ENCODE measurements at places on chromosomes 12 and 14.

- no peak for DNase-seq
Measured at GRCh38 chr12:77116277-77116676, 50.9 kb upstream of the E2F7 start.

GRCh38 chr12:67457778-67458665 is 188.9 kb downstream of the CAND1 start:
- no peak for DNase-seq

- no peak for DNase-seq
Measured at GRCh38 chr14:24895243-24895583, 154.7 kb downstream of the STXBP6 start.

DNA sequence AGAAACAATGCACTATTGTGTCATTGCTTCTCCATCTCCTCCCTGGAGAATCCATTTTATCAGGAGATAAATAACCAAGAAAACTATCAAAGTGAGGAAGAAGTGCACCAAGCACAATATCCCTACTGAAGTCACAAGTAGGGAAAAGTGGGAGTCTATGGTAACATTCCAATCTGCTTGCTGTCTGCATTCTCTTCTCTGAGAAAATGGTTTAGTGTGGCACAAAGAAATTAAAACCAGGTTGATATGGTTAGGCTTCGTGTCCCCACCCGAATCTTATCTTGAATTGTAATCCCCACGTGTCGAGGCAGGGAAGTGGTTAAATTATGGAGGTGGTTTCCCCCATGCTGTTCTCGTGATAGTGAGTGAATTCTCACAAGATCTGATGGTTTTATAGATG is 209.7 kb downstream of the PRKD1 start:
- no peak for DNase-seq

- DNase-seq, result no peak
Measured at GRCh38 chr14:67559639-67560038, 26.5 kb downstream of the PLEKHH1 start.

DNA sequence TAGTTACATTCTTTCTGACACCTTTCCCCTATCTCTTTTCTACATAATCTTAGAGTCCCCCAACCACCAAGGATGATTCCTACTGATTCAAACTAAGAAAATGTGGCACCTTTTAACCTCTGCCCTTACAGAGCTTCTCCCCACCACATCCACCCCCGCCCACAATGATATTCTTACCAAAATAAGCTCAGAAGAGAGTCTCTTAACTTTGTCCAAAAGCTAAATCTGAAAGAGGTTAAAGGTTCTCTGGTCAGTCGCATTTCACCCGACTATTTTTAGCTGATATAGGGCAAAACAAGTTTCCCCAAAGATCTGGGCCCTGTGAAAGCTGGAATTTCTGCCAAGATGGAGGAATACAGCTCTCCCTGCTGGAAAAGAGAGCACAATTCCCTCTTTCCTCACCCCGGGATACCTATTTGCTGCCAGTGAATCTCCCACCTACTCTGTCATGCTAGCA is 128.6 kb downstream of the ZFP36L1 start:
- no peak for DNase-seq

DNA sequence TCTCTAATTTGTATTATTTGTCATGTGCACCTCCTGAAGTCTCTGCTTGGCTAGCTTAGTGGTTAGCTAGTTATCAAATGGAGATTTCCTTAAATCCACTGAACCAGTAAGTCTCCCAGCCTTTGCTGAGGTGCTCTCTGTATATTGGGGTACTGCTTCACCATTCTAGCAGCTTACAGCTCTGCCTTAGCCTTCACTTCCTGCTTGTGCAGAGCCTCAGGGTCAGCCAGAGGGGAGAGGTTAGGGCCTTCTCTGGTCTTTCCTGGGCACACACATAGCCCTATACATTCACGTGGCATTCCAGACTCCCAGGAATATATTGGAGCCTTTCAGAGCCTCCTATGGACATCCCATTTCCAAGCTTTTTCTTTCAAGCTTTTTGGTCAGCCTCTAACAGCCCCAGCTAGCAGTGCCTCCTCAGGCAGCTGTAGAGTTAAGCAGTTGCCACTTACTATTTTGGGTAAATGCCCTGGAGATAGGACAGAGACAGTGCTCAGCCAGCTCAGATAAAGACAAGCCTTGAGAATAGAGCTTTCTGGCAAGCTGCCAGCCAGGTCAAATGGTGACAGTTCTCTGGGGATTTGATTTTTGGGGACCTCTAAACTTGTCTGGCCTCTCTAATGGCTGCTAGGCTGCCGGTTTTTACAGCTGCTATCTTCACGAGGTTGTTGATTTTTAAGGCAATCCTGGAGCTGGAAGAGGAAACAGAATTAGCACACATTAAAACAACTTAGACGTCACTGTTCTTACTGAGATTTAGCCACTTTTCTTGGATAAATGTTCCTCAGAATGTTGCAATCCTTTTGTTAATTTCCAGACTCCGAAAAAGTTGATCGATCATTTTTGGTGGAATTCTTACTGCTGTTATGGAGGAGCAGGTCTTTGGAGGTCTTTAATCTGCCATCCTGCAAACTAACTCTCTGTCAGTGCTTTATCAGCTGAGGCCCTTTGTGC is 32.9 kb downstream of the FBXW8 start:
- DNase-seq, result peak; percentile 75

GRCh38 chr14:91396013-91396660 is 21.5 kb downstream of the CCDC88C start:
- no peak for DNase-seq

DNA sequence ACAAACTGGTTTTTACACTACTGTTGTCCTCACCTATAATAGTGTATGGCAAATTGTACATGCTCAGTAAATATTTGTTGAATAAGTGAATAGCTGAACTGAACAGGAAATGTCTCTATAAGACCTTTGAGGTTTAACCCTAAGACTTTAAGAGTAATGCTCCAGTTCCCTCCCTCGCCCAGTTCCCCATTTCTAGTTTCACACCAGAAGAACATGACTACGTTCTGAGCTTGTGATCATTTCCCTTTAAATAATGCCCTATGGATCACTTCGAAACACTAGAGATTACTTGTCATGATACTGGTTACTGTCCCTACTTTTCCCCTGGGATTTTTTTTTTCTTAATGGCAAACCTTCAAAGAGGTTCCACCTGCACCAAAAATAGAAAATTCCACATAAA is 69.3 kb downstream of the PRKD1 start:
- DNase-seq, result no peak

DNA sequence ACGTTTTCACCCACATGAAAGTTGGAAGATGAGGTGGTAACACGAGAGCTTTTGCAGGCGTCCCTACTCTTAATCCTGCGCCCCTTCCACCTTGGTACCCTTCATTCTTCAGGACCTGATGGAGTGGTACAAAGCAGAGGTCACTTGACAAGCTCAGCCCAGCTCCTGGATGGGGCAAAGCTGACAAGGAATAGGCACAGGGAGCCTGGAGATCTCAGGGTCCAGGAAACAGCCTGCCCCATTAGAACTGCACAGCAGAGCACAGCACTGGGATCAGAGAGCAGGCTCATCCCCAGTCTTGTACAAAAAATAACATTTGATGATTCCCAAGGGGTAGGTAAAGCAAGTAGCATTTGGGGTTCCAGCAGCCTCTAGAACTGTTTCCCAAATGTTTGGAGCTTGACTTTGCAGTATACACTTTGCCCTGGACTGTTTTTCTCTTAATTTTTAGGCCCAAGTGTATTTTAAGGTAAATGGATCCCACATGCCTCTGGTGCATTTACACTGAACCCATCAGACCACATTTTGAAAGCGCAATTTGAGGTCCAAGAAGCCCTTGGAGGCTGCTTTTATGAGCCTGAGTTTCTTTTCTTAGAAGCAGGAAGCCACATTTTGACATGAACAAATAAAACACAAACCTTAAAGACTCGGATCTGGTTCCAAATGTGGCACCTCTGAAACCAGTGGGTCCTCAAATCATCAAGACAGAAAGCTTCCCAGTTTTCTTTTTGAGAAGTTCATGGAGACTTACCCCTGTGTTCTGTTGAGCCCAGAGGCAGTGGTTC is 633 bp downstream of the TC2N start:
- DNase-seq, result no peak

DNA sequence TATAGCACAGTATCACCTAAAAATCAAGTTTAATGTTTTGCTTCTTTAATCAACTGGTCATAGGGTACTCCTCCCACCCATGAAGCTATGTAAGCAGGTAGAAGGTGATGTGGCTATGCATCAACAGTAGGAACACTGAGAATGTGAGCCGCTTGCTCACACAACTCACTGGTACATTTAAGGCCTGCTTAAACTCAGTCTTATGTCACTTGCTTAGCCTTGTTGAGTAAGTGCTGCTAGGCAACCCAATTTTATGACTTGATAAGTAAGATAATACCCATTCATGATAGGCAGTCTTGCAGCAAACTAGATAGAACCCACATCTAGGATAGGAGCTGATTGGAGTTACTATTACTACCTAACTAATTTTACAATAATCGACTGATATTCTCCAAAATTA is 70.0 kb upstream of the BMP4 start:
- DNase-seq, result no peak

- DNase-seq, result no peak
Measured at GRCh38 chr14:100065942-100066574, 836 bp downstream of the EVL start.

GRCh38 chr14:105979446-105979845 is 453.1 kb downstream of the TMEM121 start:
- no peak for DNase-seq

DNA sequence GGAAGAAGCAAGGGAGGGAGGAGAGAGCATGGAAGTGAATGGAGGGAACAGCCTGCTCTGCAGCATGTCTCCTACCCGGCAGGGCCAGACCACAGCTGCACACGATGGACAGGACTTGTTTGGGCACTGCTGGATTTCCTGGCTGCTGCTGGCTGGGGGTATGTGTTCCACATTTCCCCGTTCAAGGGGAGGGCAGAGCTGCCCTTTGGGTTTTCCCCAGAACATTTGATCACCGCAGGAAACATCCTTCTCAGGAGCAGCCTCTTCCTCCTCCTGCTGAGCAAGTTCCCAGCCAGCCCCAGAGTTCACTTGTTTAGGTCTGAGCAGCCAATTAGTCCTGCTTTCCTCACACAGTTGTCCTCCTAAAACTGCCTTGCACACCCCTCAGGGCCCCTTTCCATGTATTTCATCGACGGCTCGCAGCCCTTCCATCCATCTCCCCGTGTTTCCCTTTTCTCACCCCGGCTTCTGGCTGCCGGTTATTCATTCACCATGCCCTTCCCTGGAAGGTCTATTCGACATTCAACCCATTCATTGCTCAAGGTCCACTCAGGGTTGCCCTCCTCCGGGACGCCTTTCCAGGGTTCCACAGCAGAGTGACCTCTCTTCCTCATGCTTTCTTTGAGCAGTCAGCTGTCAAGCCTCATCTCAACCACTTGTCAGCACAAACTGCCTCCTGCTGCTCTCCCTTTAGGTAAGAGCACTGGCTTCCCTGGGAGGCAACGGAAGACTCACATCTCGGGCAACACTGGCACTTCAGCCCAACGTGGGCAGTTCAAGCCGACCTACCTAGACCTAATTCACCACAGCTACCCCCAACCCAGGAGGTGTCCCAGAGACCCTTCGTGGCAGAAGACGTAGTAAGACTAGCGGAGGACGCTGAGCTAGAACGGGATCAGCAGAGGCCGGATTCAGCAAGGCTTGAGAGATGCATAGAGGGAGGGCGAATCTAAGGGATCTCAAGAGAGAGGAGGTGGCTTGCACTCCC is 20.1 kb upstream of the ANO2 start:
- no peak for DNase-seq

GRCh38 chr12:6257007-6257406 is 53.5 kb upstream of the PLEKHG6 start:
- DNase-seq, result no peak

- DNase-seq, result no peak
Measured at GRCh38 chr12:104000807-104001434, 35.2 kb downstream of the TDG start.

GRCh38 chr14:99320621-99321235 is 48.7 kb upstream of the BCL11B start:
- no peak for DNase-seq

DNA sequence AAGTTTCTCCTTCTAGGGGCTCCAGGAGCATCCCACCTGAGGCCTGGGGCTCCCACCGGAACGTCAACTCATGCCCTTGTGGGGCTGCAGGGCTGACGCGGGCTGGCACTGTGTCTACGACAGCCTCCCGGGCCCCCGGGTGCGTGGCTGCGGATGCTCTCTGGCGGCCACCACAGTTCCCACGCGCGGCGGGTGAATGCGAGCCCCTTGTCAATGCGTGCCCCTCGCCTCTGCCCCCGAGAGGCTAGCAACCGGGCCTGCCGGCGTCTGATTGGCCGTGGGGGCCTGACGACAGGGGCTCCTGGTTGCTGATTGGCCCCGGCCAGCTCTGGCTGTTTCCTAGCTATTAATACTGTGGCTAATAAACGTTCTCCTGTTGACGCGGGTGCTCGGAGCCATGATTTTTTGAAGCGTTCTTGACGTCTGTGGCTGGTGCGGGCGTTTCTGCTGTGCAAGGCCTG is 1.8 kb upstream of the MEG3 start:
- peak; percentile 77 for DNase-seq

DNA sequence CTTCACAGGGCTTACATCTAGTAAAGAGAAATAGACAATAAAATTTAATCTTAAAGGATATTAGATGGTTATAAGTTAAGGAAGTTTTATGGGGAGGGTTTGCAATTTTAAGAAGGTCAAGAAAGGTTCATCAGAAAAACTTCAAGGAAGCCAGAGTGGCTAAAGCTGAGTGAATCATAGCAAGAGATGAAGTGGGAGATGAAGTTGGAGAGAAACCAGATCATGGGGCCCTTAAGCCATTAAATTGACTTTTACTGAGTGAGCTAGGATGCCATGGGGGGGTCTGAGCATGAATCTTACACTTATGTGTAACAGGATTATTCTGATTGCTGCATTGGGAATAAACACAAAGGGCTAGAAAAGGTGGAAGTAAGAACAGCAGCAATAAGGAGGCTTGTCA is 189.2 kb downstream of the LRIG3 start:
- no peak for DNase-seq

DNA sequence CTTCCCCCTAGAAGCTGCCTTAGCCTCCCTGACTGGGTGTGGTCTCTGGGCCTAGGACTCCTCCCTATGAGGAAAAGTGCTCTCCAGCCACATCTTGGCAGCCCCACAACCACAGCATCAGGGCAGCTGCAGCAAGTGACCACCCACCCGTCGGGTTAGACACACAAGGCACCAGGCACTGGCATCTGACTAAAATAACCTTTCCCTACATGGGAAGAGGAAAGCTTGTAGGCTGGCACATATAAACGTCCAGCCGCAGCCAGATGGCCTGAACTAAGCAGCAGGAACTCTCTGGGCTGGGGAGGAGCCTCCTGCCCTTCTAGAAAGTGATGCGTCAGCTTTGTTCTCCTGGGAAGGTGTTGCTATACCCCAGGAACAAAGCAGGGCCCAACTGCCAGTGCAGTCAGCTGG is 328.7 kb downstream of the DPF3 start:
- no peak for DNase-seq

GRCh38 chr14:90536511-90537191 is 139.8 kb downstream of the CALM1 start:
- DNase-seq, result no peak

DNA sequence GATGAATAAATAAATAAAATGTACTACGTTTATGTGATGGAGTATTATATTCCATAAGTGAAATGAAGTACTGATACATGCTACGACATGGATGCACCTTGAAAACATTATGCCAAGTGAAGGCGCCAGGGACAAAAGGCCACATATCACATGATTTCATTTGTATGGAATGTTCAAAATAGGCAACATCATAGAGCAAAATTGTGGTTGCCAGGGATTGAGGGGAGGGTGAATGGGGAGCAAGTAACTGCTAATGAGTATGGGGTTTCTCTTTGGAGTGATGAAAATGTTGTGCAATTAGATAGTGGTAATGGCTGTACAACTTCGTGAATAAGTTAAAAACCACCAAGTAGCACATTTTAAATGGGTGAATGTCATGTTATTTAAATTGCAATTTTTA is 132.8 kb downstream of the SLC38A4 start:
- no peak for DNase-seq

- no peak for DNase-seq
Measured at GRCh38 chr12:124578445-124578844, 11.0 kb upstream of the NCOR2 start.
